K562 (cell line): ENCODE measurements at places on chromosomes 5 and 9.

- no peak for DNase-seq
Measured at GRCh38 chr9:82153032-82153431, 164.5 kb downstream of the SPATA31D1 start.

DNA sequence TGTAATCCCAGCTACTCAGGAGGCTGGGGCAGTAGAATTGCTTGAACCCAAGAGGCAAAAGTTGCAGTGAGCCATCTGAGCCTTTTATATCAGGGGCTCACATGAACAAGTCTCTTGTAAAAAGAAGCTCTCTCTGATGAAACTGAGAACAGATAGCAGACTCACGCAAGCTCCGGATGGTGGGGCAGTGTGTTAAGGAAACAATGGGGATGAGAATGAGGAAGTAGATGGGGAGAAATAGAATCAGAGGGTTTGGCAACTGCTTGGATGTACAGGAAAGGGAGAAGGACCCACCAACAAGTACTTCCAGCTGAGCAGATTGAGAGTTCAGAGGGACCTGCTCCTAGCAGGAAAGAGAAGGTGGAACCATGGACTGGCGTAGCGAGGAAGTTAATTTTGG is 18.6 kb downstream of the TMEM252 start:
- no peak for DNase-seq

- DNase-seq: no peak
Measured at GRCh38 chr9:113425072-113425471, 14.5 kb downstream of the C9orf43 start.

DNA sequence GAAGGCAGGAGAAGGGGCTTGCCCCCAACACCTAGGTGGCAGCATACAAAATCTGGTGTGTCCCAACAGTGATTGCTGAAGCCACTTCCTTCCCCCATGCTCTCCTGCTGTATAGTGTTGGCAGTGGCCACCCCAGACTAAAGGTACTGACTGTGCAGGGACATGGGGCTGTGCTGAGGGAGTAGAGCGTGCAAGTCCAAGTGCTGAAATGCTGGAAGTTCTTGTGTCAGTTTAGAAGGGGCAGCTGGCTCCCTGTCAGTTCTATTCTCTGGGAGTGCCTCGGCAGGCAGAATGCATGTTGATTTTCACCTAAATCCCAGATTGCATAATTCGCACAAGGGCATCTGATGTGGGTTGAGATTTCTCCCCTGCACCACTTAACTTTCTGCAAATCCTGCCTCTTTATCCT is 68.6 kb downstream of the GDNF start:
- no peak for DNase-seq

- no peak for DNase-seq
Measured at GRCh38 chr9:20722221-20722620, 38.2 kb downstream of the FOCAD start.

GRCh38 chr5:176355400-176356178 is 6.0 kb downstream of the KIAA1191 start:
- peak; percentile 34 for DNase-seq

DNA sequence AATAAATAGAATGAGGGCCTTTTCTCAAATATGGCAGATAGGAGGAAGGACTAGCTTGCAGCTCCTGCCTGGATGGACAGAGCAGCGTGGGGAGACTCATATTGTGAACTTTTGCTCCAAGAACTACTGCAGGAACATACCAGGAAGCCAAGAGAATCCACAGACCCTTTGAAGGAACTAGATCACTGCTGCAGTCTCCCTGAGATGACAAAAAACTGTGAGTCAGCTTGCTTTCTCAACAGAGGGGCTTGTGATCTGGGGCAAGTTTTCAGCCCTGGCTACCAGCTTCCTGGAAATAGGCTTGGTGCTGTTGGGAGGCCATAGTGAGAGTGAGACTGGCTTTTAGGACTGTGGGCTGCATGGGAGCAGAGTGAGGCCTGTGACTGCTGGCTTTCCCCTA is 170.6 kb upstream of the TRIM32 start:
- DNase-seq: no peak

- peak; percentile 53 for DNase-seq
Measured at GRCh38 chr5:61162832-61163567, 732 bp upstream of the SMIM15 start.
